Nephron progenitor cell (in vitro differentiated cells): ENCODE measurements at places on chromosomes 6 and 20.

GRCh38 chr20:37419307-37419706 lies 73.4 kb downstream of the SRC start:
- no peak overlapping the region for H3K4me3 ChIP-seq
- no peak for DNase-seq
- no peaks in the 10 kb centered on the region for H3K36me3 ChIP-seq
- no peak overlapping the region for H3K27ac ChIP-seq
- peaks cover 9% of the 10 kb centered on the region for H3K27me3 ChIP-seq
- H3K4me1 ChIP-seq, result no peaks in the 10 kb centered on the region

- peaks cover 59% of the 10 kb centered on the region for H3K36me3 ChIP-seq
- peak overlapping the region; percentile 52 for H3K27ac ChIP-seq
- peak overlapping the region; percentile 49 for H3K4me3 ChIP-seq
- peak; percentile 90 for DNase-seq
- peaks cover 49% of the 10 kb centered on the region for H3K4me1 ChIP-seq
Observed at GRCh38 chr6:151323791-151324487, 67.4 kb downstream of the ZBTB2 start.

- no peaks in the 10 kb centered on the region for H3K36me3 ChIP-seq
- no peak for DNase-seq
- peaks cover 63% of the 10 kb centered on the region for H3K4me1 ChIP-seq
- peak overlapping the region; percentile 99 for H3K27ac ChIP-seq
- H3K4me3 ChIP-seq, result peak overlapping the region; percentile 99
Observed at GRCh38 chr20:58652606-58653294, 1.7 kb downstream of the STX16 start.

- peaks cover 4% of the 10 kb centered on the region for H3K27me3 ChIP-seq
- H3K27ac ChIP-seq, result no peak overlapping the region
- peaks cover 33% of the 10 kb centered on the region for H3K4me1 ChIP-seq
- H3K4me3 ChIP-seq, result no peak overlapping the region
Observed at GRCh38 chr6:110493253-110493800, 16.9 kb upstream of the SLC22A16 start.

DNA sequence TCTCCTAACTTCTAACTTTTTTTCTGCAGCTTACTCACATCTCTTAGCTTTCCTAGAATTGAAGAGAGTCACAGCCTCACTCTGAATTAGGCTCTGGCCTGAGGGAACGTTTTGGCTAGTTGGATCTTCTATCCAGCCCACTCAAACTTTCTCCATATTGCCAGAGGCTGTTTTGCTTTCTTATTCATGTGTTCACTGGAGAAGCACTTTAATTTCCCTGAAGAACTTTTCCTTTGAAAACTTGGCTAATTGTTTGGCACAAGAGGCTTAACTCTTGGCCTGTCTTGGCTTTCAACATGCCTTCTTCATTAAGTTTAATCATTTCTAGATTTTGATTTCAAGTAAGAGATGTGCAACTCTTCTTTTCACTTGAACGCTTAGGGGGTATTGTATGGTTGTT lies 138.2 kb upstream of the PLCB4 start:
- peaks cover 15% of the 10 kb centered on the region for H3K27me3 ChIP-seq
- no peak for DNase-seq
- H3K4me1 ChIP-seq, result peaks cover 49% of the 10 kb centered on the region

- H3K36me3 ChIP-seq, result peaks cover 85% of the 10 kb centered on the region
- peaks cover 41% of the 10 kb centered on the region for H3K4me1 ChIP-seq
- no peak for DNase-seq
- H3K27ac ChIP-seq, result peak overlapping the region; percentile 89
- H3K4me3 ChIP-seq, result no peak overlapping the region
Observed at GRCh38 chr6:148521158-148521557, 178.5 kb downstream of the SASH1 start.

DNA sequence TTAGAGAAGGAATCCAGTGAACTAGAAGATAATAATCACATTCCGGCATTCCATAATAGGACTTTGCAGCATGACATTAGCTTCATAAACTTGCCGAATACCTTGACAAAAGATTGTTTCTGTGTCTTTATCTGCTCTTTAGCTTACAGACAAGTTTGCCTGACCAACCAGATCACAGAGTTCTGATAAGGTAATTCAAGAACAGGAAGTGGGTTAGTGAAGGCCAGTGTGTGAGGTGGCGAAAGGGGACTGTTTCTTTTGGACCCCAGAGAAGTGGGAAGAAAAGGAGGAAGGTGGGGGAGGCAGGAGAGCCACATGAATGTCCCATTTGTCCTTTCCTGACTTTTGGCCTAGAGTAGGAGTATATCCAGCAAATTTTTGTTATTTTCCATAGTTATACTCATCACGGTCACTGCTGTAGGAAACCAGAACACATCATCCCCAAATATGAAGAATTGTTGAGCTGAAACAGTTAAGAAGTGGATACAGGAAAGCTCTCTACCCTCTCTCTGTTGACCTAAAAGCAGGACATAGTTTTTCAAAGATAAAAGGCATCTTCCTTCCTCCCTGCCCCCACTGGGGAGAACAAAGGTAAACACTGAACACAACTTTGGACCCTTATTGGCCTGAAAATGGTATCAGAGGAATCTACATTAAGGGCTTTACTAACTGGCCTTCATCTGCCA lies 72.4 kb upstream of the TNFAIP3 start:
- no peak overlapping the region for H3K4me3 ChIP-seq
- no peaks in the 10 kb centered on the region for H3K36me3 ChIP-seq
- peak overlapping the region; percentile 62 for H3K27ac ChIP-seq
- no peaks in the 10 kb centered on the region for H3K27me3 ChIP-seq
- H3K4me1 ChIP-seq, result peaks cover 33% of the 10 kb centered on the region
- DNase-seq, result no peak

DNA sequence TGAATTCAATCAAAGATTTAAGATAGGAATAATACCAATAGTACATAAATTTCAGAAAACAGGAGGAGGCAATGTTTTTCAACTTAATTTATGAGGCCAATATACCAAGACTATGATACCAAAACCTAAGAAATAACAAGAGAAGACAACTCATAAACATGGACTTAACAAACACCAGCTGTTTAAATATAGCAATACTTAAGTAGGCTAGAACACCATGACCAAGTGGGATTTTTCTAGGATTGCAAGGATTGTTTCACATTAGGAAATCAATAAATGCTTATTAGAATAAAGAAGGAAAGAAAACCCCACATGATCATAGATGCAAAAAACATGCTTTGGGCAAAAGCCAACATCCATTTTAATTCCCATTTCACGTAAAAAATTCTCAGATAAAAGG lies 355.1 kb downstream of the EPM2A start:
- H3K36me3 ChIP-seq, result peaks cover 8% of the 10 kb centered on the region
- H3K27me3 ChIP-seq, result no peaks in the 10 kb centered on the region
- DNase-seq, result no peak
- no peak overlapping the region for H3K27ac ChIP-seq

- H3K36me3 ChIP-seq, result no peaks in the 10 kb centered on the region
- no peak overlapping the region for H3K27ac ChIP-seq
Observed at GRCh38 chr6:56040889-56041301, 165.5 kb upstream of the BMP5 start.
